HCT116 (cell line): ENCODE measurements at places on chromosomes 7 and 10.

DNA sequence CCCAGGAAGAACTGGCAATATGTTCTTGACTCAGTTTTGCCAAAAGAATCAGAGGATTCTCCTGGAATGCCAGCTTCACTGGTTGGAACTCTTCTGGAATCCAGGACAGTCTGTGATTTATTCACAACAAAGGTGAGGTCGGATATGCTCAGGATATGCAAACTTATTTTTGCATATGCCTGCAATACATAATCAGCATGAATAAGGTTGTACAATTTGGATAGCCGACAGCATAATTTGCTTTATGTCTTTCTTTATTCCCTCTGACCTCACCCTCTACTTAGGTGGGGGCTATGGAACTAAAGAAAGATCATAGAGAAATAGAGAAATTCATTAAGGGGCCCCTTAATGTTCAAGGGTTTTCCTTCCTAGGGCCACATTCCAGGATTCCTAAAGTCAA is 57.6 kb upstream of the AKR1E2 start:
- DNase-seq, result no peak

DNA sequence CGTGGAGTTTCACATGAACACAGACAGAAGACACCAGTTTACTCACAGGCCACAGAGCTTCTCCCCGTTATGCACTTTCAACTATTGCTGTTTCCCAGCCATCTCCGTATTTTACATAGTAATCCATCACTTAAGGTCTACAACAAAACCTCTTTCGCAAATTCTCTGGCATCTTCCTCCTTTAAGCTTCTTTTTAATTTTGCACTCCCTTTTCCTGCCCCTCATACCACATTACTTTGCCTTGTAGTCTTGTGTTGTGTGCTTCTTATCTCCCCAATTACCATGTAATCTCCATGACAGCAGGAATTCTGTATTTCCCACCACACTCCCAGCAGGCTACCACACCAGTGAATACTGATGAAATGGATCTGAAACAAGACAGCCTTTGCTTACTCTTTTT is 87.3 kb downstream of the ODAD2 start:
- DNase-seq, result no peak

DNA sequence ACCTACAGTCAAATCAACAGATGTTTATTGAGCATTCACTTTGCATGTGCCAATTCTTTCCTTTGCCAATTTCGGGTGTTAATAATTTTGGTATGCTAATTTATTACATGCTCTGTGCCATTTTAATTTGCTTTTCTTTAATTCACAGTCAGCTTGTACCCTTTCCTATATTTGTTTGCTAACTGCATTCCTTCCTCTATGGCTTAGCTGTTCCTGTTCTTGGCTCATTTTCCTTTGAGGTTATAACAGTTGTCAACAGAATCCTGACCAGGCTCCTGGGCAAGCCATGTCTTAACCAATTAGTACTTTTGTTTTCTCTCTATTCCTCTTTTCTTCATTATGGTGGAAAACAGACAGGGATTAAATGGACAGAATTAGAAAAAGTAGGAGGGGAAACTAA is 73.6 kb upstream of the RPA3 start:
- DNase-seq, result no peak

DNA sequence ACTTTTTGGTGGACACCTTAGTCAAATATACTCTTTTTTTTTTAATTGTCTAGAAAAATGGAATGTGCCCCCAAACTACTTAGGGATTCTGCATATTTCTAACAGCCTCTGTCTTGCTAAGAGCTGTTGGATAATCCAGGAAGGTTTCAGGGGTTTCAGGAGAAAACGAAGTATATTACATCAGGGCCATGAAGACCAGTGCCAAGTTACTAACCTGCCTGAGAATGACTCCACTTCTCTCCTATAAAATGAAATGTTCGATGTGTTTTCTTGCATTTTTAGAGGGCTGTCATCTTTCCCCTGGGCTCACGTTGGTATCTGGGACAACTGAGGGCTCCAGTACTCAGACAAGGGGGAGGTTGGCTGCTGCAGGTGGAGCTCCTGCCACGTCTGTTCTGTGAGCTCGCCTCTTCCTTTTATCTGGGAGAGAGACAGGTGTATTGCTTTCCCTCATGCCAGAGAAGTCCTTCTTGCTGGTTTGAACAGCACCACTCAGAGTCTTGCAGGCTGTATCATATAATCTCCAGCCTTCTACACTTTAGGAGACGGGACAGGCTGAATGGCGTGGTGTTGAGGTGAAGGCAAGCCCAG is 71.3 kb downstream of the CAMK1D start:
- DNase-seq, result no peak

DNA sequence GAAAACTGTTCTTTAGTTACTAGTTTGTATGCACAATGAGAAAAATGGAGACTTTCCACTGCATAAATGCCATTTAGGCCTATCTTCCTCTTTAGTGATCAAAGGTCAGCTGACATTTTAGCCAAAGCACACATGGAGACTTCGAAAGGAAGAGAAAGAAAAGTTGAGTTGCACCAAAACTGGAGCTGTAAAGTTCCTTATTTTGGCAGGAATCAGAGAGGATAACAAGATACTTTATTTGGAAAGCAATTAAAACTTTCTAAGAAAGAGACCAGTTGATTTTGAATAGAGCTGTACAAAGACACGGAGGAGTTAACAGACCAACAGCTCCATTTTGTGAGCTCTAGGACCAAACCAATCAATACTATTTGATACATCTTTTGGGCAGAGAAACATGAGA is 14.2 kb downstream of the ENTPD7 start:
- DNase-seq, result no peak

- DNase-seq, result no peak
Measured at GRCh38 chr10:59177031-59177797, 771 bp downstream of the PHYHIPL start.

- DNase-seq, result no peak
Measured at GRCh38 chr10:63197344-63198092, 64.4 kb downstream of the NRBF2 start.

DNA sequence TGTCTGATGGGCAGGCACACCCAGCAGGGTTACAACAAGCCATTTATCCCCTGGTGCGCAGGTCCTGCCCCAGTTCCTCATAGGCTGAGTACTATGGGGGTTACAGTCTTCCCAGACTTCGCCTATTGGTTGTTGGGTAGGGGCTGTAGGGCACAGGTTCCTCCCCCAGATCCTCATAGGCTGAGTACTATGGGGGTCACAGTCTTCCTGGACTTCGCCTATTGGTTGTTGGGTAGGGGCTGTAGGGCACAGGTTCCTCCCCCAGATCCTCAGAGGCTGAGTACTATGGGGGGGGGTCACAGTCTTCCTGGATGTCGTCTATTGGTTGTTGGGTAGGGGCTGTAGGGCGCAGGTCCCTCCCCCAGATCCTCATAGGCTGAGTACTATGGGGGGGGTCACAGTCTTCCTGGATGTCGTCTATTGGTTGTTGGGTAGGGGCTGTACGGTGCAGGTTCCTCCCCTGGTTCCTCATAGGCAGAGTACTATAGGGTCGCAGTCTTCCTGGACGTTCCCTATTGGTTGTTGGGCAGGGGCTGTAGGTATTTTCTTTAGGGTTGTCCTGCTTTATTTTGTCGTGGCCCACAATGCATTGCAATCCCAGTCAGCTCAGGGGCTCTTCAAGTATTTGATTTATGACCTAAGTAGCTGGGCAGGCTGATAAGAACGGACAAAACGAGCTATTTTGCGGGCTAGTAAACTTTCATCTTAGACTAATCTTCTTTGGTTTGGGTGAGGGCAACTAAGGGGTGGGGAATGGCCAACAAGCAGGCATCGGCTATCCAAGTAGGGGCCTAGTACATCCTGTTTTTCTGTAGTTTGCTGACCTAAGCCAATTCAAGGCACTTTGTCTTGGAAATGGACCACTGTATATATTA is 3.4 kb downstream of the LRRC27 start:
- DNase-seq, result no peak

GRCh38 chr10:43922335-43923280 is 273.9 kb upstream of the ZNF32 start:
- no peak for DNase-seq

DNA sequence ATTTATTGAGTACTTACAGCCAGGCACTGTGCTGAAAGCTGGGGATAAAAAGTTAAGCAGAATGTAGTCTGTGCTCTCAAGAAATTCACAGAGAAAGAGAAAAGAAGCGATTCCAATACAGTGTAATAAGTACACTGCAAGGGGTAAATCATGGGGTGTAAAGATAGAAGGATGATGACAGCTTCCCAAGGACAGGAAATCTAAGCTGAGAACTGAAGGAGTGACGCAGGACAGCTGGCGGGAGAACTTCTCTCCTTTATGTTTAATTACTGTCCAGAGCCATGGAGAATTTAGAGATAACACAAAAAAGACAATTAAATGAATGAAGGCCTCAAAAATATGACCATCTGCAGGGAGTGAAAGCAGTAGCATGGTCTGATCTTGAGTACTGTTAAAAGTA is 34.8 kb downstream of the C7orf33 start:
- DNase-seq, result no peak

GRCh38 chr10:132463333-132464255 is 66.6 kb downstream of the PWWP2B start:
- no peak for DNase-seq

- DNase-seq, result no peak
Measured at GRCh38 chr7:12623223-12623622, 52.7 kb downstream of the SCIN start.

DNA sequence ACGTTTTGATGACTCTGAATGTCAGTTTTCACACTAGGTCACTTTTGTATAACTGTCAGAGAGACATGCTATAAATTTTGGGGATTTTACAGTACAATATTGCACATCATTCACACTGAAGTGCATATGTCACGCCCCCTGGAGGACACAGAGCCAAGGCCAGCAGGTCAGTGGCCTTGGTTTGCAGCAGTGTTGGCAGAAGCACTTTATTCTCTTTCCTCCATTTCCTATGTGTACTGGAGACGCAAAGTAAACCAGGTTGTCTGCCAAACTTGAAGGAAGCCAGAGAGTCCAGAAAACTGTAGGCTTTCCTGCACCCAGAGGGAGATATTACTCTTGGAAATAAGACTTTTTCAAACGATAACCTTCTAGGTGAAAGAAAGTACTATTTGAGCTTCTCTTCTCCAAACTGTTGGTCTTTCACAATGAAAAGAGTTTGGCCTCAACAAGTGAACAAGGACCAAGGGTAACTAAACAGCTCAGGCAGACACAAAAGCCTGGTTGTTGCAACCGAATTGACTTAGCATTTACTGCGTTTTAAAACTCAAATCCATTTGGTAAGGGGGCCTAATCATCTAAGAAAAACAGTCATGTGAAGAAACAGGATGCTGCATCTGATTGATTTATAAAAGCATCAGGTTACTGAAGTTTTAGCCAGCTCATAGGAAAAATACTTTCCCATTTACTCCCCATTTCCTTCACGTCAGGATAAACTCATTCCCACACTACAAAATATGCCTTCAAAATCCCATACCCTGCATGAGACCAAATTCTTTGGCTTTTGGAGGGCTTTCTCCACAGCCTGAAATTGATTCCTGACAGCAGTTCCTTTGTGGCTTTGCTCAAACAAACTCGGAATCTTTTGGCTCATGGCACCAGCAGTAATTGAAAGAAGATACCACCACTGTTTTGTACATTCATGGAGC is 83.0 kb upstream of the SEC61G start:
- peak; percentile 33 for DNase-seq

DNA sequence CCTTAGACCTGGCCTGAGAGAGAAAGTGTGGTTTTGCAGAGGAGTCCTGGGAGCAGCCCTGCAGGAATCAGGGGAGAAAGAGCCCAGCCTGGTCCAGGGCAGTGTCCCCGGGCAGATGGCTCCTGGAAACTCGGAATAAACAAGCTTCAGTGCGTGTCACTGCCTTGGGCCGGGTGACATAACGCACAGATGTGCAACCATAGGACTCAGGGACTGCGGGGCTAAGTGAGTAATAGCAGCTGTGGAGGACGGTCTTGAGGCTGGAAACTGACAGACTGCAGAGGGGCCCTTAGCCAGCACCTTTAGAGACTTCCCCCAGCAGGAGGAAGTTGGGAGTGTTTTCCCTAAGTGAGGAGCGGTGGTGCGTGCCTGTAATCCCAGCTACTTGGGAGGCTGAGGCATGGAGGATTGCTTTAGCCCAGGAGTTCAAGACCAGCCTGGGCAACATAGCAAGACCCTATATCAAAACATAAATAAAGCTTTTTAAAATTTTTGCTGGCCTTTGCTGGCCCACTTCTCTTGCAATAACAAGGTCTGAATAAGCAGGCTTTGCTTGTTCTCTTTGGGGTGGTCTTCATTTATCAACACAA is 5.3 kb upstream of the CLIP2 start:
- no peak for DNase-seq

GRCh38 chr7:128456255-128456725 is 612 bp downstream of the HILPDA start:
- no peak for DNase-seq

DNA sequence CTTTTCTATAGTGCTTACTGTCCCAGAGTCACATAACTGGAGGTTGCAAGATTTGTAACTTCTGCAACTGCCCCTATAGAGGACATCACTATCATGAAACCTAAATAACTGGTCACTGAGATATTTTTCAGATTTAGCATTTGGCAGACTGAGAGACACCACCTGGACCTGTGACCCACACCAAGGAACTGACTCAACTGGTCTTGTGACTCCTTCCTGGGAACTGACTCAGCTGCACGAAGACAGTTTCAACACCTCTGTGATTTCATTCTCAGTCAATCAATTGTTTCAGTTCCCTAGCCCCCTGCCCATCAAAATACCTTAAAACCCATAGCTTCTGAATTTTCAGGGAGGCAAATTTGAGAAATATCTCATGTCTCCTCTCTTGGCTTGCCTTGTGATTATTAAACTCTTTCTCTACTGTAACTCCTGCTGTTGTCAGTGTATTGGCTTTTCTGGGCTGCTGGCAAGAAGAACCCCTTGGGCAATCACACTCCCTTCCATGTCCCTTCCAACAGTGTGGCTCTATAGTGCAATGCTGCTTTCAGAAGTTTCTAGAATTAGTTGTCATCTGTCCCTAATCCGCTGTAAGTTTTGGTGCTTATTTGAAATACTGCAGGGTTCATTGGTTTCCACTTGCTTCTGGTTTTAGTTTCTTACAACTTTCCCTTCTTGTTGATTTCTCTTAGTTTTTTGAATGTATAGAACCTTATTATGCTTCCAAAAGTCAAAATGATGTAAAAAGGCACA is 127.8 kb upstream of the ADCY1 start:
- no peak for DNase-seq

- DNase-seq, result no peak
Measured at GRCh38 chr7:26510231-26510957, 218.7 kb downstream of the SNX10 start.

GRCh38 chr10:3516234-3516922 is 268.6 kb downstream of the KLF6 start:
- no peak for DNase-seq

DNA sequence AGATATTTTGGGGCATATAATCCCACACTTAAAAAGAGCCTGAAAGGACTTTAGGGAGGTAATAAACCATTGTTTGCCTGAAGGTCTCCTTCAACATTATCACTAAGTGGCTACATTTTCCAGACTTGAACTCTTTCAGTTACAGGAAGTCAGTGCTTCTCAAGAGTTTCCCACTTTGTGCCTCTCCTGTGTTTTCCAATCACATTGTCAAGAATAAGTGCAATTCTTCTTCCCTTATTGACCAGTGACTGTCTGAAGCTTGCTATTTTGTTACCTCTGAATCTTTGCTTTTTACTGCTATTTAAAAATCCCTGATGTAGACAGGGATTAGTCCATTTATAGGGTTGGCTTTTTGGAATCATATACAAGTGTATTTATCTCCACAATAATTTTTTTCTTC is 346.7 kb upstream of the ANKRD30A start:
- no peak for DNase-seq
